Caudate nucleus (tissue), 63 donors: ENCODE measurements at places on chromosomes 12 and 14.

- DNase-seq: no peak
Observed at GRCh38 chr12:19288603-19289244, 150.6 kb upstream of the AEBP2 start.

- no peak for DNase-seq
Observed at GRCh38 chr12:132620113-132620898, 1.7 kb downstream of the P2RX2 start.

DNA sequence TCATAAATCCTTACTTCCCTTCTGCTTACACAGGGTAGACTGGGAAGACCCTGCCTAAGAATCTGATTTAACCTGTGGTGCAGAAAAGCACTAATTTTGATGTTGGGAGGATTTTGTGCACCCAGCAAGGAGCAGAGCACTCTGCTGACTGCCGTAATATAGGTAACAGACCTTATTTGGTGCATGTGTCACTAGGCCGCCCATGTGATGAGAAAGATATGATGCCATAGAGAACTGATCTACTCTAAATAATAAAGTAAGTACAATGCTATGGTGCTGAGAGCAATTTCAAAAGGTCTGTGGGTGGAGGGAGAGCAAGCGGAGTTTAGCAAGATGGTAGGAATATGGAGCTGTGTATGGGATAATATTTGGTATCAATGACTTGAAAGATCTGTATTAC is 1663.6 kb upstream of the SEL1L start:
- no peak for DNase-seq

DNA sequence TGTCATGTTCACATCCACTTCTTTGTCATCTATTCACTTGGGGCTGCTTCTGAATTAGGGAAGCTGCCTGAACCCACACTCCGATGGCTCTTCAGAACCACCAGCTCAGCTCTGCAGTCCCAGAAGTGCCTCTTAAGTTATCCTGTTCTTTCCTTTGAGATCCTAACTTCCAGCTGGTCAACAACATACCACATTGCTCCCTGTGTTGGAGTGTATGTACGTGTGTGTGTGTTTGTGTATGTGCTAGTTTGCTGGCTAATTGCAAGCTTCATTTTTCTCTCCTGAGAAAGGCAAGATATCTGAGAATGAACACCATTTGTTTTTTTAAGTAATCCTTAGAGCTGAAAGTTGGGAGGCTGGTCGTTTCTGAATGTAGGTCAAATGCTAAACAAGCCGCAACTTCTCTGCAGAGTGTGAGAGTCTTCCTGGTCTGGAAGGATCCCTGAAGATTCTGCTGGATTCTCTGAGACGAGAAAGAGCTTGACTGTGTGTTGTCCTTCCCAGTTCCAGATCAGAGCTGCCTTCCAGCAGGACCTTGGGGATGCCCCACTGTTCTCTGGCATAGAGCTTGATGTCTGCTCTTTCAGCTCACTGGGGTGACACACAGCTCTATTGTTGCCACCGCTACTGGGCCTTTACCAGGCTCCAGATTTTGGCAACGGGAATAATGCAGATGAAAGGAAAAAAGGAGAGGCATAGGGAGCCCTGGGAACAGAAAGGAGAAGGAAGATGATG is 839 bp downstream of the GSG1 start:
- DNase-seq: peak; percentile 66

- DNase-seq: no peak
Observed at GRCh38 chr14:86798330-86798729, 1194.7 kb downstream of the GALC start.

- DNase-seq: peak; percentile 93
Observed at GRCh38 chr14:93752980-93753561, 35.2 kb downstream of the PRIMA1 start.

DNA sequence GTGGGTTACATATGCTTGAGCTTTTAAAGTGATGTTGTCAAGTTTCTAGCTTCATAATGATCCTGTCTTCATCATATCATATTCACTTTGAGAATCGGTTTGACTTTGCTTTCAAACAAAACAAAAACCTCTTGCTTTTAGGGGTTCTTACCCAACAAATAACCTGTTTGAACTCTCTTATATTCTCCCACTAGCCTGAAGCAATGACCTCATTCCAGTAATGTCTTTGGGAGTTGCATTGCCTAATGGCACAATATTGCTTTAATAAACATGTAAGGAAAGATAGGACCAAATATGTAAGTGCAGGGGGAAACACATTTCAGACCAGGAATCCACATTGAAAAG is 27.7 kb downstream of the WBP11 start:
- DNase-seq: no peak

GRCh38 chr14:93675651-93676050 is 112.6 kb downstream of the PRIMA1 start:
- DNase-seq: no peak

GRCh38 chr12:49493900-49494299 is 44.9 kb upstream of the KCNH3 start:
- no peak for DNase-seq

GRCh38 chr14:88129306-88130056 is 124.5 kb downstream of the GPR65 start:
- no peak for DNase-seq

DNA sequence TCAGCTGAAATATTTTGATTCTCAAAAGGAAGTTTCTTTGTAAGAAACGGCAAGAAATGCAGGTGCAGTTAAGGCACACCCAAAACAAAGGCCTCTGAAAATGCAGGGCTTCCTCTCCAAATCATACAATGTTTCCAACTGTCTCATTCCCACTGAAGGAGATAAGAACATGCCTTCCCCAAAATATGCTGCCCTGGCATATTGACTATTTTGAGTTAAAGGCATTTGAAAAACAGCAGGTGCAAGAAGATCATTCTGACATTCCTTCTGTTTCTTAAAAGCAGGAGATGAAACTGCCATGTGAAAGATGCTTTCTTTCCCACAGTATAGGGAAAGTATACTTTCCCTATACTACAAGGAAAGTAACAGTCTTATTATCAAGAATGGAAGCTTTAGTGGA is 33.4 kb upstream of the VASH1 start:
- DNase-seq: no peak

GRCh38 chr12:79262938-79263337 is 398.4 kb downstream of the SYT1 start:
- DNase-seq: no peak

GRCh38 chr12:105222726-105223351 is 13.1 kb downstream of the APPL2 start:
- DNase-seq: no peak

DNA sequence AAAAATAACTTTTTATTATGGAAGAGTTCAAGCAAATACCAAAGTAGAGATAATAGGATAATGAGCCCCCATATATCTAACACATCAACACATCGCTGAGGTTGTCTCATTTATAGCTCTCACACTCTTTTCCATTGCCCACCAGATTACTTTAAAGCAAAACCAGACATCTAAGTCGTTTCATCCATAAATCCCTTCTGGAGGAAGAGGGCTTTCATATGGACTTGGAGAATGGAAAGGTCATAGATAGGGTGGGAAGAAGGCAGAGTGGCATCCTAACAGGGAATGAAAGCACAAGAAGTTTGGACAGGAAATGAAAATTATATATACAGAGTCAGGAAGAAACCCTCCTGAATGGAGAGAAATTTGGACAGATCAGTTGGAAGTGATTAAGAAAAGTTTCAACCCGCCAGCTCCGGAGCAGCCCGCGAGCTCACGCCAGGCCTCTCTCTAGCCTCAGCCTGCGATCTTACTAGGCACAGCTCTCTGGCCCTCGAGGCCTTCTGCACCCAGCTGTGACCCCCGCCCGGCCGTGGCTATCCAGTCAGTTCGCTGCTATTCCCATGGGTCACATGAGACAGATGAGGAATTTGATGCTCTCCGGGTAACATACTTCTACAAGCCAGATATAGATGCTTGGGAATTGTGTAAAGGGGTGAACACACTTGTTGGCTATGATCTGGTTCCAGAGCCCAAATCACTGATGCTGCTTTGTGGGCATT is 48.4 kb upstream of the NID2 start:
- DNase-seq: no peak

DNA sequence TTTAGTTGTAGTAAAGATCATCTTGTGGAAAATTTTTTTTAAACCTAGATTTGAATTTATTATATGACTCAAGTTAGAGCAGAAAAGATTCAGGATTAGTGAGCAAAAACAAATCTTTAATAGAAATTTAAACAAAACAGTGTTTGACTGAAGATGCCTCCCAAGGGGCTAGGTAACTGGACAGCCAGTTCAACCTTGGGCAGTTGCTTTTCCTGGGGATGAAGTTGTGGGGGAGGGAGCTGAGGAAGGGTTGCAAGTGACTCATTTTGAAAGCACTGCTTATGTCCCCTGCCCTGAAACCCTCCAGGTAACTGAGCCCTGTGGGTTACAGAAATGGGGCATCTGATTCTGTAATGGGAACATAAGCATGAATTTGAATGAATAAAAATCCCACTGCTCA is 13.1 kb downstream of the CFAP54 start:
- DNase-seq: no peak

DNA sequence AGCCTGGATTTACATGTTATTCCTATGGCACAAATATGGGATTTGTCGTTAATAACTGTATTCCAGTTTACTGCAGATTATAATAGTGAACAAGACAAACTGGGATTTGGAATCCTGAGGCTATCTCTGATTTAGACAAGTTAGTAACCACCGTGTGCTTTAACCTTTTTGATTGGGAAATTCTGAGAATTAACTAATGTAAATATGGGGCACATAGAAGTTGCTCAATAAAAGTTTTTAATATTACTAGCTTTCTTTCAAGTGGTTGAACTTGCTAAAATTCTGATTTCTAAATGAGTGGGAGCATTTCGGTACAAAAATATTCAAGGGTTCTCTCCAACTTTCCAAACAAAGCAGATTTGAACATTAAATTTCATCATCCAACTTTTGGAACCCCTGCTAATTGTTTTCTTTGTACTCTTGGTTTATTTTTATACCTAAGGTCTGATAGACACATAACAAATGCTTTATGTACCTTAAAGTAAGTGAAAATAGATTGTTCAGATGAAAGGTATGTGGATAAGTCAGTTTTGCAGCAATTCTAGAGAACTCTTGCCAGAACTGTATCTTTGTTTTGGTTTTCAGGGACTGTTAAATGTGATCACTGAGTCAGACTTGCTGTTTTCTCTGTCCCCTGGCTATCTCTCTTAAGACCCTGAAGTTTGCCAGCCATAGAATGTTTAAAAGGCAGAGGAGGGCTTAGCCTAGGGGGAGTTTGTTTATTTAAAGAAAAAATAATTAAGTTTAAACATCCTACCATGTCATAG is 57.5 kb downstream of the FRS2 start:
- no peak for DNase-seq

DNA sequence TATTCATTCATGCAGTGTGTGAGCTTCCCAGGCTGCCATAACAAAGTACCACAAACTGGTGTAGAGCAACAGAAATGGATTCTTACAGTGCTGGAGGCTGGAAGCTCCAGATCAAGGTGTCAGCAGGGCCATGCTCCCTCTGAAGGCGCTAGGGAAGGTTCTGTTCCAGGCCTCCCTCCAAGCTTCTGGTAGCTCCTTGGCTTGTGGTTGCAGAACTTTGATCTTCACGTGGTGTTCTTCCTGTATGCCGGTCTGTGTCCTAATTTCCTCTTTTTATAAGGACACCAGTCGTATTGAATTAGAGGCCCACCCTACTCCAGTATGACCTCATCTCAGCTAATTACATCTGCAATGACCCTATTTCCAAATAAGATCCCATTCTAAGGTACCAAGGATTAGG is 3.1 kb downstream of the OTUB2 start:
- DNase-seq: no peak

- no peak for DNase-seq
Observed at GRCh38 chr14:75264036-75264435, 14.6 kb upstream of the FOS start.

DNA sequence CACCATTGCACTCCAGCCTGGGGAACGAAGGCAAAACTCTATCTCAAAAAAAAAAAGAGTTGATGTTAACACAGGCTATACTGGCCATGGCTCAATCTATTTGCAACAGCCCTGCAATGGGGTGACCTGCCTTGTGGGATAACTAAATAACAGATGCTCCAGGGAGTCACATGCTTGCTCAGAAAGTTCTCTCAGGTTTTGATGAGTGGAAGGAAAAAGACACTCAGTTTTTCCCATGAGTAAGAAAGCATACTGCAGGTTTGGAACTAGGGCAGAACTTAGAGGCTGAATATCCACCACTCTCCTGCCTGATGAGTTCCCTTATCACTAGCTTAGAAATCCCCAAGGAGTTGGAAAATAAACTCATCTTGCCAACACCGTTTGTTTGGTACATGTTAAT is 16.9 kb downstream of the WSB2 start:
- no peak for DNase-seq

DNA sequence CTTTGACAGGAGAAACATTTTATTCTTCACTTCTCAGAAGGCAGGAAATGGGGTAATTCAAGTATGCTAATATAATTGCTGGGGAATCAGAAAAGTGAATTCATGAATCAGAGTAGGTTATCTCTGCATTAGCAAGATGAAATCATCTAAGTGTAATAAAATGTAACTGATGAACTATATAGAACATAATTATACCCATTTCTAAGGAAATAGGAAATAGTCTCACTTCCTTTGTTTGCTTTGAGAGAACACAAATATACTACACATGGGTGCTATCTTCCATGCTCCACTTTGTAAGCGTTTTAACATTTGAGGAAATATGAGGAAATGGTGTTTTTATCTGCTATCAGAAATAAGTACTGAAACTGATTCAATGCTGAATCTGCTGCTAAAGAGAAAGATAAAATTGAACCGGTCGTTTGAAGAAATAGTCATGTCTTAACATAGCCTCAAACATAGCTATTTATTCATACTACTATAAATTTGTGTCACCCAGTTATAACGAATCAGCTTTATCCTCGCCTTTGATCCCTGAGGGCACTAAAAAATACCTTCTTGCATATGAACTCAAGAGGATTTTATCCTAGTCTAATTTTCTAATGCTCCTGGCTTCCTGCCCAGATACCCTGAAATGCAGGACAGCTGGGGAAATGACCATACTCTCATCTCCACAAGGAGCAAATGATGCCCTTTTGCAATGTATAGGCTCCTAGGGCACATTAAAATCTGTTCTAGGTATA is 696.0 kb downstream of the C12orf50 start:
- no peak for DNase-seq

- DNase-seq: no peak
Observed at GRCh38 chr12:112180422-112180821, 55.1 kb downstream of the TRAFD1 start.

- no peak for DNase-seq
Observed at GRCh38 chr14:91127401-91127801, 13.5 kb downstream of the DGLUCY start.

DNA sequence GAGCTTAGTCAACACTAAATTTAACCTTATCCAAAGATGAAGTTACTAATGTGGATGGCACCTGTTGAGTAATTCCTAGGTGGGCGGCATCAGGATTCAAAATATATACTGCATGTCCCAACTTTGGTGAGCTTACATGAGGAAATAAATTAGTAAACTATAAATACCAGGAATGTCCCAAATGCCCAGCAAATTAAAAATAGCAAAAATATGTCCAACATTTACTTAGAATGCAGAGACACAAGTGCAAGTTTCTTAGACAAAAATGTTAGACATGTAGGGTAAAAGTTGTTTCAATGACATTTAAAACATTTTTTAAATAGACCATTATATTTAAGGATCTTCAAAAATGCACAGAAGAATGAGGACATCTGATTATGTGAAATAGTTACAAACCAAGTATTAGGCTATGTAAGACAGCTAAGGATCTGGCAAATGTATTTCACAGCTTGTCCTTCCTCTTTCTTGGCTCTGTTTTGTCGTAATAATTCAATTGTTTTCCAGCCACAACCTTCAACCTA is 115.9 kb downstream of the NAV3 start:
- DNase-seq: no peak

GRCh38 chr14:96922986-96923385 is 125.8 kb downstream of the VRK1 start:
- no peak for DNase-seq
